CD4-positive, alpha-beta T cell treated with Interleukin-10 for 1 hour (primary cell): ENCODE measurements at places on chromosomes 7 and 10.

- DNase-seq = no peak
Measured at GRCh38 chr7:82562716-82563404, 119.3 kb upstream of the CACNA2D1 start.

GRCh38 chr7:14380881-14381280, 391.4 kb upstream of the ETV1 start:
- DNase-seq = no peak

GRCh38 chr10:44053391-44053790, 331.5 kb downstream of the CXCL12 start:
- DNase-seq = no peak

DNA sequence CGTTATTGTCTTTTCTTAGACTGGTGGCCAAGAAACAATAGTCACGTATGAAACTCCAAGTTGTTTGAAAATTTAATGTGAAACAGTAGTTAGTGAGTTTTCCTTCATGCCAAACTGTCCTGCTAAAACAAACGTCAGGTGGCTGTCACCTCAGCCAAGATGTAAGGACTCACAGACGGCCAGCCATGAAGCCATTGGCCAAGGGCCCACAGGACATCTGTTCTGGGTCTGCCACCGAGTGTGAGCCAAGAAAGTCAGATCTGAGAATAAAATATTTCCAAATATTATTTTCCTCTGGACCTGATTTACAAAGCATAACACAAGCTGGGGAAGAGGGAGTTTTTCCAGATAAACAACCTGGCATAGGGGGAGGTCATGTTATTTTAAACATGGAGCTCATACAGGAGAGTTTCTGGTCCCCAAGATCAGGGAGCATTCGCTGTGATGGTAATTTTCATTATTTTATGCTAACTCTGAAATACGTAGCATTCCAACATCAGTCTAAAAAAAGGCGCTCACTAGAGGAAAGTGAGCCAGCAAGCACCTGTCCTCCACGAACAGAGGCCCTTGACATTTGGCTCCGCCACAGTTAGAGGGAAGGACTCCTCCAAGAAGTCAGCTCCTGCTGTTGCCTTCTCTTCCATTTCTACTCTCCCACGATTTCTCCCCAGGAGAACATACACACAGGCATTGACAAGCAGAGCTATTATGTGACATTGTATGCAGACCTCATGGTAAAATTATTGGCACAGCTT, 38.9 kb upstream of the LANCL2 start:
- DNase-seq = no peak

- no peak for DNase-seq
Measured at GRCh38 chr10:97163781-97164501, 21.8 kb downstream of the SLIT1 start.

DNA sequence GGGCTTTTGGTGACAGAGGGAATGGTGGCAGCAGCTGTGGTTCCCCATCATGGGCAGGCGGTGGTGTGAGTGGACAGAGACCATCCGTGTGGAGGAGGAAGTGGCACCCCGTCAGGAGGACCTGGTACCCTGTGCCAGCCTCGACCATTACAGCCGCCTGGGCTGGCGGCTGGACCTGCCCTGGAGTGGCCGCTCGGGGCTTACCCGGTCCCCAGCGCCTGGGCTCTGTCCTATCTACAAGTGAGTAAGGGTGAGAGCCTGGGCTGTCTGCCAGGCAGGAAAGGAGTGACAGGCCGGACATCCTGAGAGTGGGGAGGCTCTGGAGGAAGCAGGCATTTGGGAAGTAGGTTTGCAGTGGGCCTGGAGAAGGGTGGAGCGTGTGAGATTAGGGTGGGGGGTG, 2.9 kb upstream of the ZNF467 start:
- DNase-seq = no peak

- no peak for DNase-seq
Measured at GRCh38 chr7:111711426-111712065, 149.3 kb upstream of the IMMP2L start.

GRCh38 chr7:34486371-34486770, 171.6 kb upstream of the NPSR1 start:
- no peak for DNase-seq

DNA sequence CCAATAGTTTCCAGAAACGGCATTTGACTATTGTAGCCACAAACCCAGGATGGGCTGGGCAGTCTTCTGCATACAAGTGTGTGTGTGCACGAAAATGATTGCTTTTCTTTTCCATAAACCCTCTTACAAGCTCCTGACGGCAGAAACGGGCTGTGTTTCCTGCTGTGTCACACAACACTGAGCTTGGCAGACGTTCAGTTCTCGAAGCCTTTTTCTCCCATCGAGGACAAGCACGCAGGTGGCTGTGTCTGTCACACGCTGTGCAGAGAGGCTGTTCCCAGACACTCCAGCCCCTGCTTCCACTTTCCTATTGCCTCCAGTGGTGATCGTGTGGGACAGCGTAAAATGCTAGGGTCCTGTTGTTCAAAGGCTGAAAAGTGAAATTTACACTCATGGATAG, 32.1 kb downstream of the RBAK start:
- DNase-seq = no peak

DNA sequence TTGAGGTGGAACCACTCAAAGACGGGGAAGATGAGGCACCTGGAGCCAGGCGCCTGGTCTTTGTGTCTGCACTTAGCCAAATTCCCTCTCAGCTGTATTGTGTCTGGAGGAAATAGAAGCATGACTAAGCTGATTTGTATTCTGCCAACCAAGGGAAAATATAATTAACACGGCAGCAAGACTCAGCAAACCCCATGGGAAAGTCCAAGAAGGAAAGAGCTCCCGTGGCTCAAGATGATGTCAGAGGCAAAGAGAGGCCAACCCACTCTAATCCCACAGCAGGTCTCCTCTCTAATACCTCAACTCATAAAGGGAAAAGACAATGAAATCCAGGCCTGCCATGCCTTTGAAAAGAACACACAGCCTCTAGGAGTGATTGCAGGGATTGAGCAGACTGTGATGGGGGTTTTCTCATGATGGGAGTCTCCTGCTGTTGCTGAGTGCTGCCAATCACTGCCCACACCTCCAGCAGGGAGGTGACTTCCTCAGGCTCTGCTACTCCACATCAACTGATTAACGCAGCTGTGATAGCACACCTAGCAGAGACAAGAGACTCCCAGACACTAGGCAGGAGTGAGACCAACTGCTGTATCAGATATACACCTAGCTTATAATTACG, 255.5 kb upstream of the C7orf33 start:
- DNase-seq = no peak

- no peak for DNase-seq
Measured at GRCh38 chr7:25244254-25245033, 16.2 kb upstream of the NPVF start.

- no peak for DNase-seq
Measured at GRCh38 chr10:14023673-14024328, 306.9 kb downstream of the FRMD4A start.

DNA sequence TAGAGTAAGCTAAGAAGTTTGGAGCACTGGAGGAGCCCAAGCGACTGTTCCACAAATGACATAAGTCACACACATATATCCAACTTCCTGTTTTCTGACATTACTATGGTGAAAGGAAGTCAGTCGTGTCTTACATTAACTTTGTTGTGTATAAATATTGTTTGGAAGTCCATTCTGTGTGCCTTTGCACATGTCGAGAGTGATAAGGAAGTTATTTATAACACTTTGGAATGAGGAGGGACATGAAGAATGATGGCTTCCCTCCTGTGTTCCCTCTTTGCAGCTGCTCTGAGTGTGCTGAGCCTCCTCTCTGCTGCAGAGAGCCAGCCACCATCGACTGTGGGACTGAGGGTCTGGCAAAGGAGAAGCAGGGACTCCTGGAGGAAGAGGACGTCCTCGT, 40.4 kb upstream of the MGMT start:
- no peak for DNase-seq

GRCh38 chr7:95972523-95972922, 200.2 kb downstream of the DYNC1I1 start:
- no peak for DNase-seq

- DNase-seq = no peak
Measured at GRCh38 chr10:24793648-24794379, 70.1 kb upstream of the ARHGAP21 start.

DNA sequence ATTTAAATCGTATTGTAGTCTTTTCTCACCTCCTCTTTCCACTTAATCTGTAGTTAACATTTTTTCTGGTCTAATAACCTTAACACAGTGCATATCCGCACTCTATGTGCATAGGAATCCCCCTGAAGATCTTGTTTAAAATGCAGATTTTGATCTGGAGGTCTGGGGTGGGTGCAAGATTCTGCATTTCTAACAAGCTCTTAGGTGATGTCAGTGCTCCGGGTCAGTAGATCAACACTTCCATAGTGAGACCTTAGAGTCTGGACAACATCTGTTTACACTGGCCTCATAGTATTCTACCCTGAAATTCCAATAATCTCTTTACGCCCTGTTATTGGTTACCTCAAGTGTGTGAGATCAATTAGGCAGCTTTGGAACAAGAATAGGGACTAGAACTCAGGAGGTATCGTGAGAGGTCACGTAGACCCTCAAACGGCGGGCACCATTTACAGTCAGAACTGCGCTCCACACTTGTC, 434 bp upstream of the PLEKHA8 start:
- DNase-seq = no peak

GRCh38 chr7:96182424-96183158, 139.3 kb downstream of the SLC25A13 start:
- no peak for DNase-seq

GRCh38 chr7:150322833-150323681, at the start of the genes ACTR3C and LRRC61:
TSS of gene ACTR3C (minus strand) at chr7:150323545. CDS start at chr7:150295296, 28,249 bp downstream.
TSS of gene LRRC61 (plus strand) at chr7:150323355. CDS start at chr7:150336862, 13,507 bp downstream.
- peak; percentile 68 for DNase-seq

DNA sequence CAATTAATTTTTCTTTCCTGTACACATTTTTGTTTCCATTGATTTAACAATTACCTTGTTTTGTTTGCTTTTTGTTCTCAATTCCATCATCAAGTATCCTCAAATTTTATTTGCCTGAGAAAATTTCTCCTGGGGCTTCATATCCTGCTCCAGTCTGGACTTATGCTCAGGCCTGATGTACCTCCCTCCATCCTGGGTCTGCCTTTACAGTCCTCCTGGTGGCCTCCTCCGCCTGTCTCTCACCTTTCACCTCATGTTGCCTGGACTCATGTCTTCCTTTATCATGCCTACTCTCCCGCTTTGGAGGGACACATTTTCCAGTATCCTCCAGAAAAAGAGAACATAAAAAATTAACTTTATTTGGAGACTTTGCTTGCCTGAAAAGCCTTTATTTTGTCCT, 12.1 kb upstream of the TAS2R60 start:
- DNase-seq = no peak

- no peak for DNase-seq
Measured at GRCh38 chr10:79438021-79438698, 7.3 kb downstream of the ZCCHC24 start.

- no peak for DNase-seq
Measured at GRCh38 chr10:89552213-89552612, 16.8 kb upstream of the SLC16A12 start.

DNA sequence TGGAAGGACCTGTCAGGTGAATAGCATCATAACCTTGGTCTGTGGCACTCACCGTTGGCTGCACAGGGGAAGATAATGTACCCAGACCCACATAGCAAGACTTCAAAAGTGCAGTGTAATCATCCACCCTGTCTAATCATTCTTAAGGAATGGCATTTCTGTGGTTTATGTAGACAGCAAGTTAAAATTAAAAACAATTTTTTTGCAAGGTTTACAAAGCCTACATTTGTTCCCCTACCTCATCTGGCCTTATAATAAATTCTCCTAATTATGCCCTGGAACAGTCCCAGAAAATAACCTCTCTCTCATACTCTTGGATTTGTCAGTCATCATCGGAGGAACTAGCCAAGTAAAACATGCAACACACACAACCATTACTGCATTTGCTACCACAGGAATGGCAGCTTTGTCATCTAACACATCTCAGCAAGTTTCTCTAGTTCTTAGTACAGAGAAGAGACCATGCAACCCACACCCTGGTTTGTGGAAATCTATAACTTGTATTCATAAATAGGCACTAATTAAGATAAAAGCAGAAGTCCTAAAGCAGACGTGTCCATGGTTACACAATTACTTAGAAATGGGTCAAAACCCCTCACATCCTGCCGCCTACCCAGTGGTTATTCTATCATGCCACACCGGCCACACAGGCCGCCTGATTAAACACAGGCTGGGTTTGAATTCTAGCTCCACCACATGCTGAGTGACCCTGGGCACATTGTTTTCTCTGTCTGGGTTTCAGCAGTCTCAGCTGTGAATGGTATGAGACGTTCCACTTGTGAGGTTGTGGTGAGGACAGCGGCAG, 19.1 kb downstream of the ABLIM1 start:
- no peak for DNase-seq

GRCh38 chr10:1896153-1896552, 158.8 kb upstream of the ADARB2 start:
- no peak for DNase-seq

DNA sequence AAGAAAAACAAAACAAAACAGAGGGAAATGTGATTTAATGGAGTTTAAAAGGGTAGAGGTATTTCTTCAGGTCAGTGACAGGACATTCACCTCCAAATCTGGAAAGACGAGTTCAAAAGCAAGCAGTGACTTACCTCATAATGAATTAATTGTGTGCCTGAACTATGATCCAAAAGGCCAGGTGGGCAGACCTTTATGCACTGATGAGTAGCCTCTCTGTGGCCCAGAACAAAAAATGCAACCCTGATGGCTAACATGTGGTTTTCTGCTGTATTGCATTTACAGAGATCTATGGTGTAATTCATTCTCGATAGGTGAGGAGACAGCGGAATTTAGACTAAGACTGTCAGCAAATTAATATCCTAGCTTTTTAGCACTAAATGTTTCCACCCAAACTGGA, 142.0 kb downstream of the HDAC9 start:
- DNase-seq = no peak

GRCh38 chr10:30270247-30270646, 78.8 kb downstream of the MTPAP start:
- DNase-seq = no peak

DNA sequence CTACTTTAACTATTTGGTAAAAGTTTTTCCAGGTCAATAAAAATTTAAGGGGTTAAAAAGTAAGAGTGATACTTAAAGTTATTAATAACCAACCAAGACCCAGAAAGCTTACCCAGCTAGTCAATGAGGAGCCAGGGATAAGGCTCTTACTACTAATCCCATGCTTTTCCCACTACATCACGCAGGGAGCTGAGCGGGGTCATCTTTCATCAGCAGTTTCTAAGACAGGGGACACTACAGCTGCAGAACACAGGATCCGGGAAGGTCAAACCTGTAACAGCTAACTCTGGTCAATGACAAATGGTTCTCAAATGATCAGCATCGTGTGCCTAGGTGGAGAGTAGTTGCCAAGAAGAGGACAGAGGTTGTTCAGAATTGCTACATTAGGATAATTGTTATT, 65.1 kb downstream of the RSU1 start:
- no peak for DNase-seq
